ENCODE measurements at places on chromosomes 3 and 15.

DNA sequence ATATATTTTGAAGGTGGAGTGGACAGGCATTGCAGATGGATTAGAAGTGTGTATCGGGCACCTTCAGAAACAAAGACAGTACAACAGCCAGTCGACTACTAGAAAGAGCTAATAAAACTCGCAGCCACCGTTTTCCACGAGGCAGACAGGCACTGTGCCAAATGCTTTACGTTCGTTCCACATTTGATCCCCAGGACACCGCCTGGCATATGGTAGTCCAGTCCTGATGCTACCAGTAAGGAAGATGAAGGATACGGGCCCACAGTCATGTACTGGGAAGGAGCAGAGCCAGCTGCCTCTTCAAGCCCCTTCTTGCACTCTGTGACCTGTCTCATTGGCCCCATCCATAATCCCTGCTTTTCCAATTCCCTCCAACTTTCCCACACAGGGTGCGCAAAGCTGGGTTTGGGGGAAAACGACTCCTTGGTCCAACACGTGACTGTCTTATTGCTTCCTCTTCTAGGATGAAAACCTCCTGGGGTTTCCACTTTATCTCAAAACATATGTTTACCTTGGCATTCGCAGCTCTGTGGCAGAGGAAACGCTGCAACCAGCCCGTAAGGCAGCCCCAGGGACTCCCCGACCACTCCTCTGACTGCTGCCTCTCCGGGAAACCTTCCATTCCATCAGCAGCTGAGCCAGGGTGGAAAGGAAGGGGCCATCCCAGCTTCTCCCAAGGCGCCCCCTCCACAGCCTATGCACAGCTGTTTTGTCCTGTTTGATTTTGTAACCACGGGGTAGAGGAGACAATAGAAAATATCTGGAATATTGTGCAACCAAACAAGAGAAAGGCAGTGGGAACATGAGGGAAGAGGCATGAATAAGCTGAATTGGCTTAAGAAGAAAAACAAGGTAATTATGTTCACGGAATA is 107.4 kb downstream of the ADAMTS17 start:
- DNase-seq: no peak

DNA sequence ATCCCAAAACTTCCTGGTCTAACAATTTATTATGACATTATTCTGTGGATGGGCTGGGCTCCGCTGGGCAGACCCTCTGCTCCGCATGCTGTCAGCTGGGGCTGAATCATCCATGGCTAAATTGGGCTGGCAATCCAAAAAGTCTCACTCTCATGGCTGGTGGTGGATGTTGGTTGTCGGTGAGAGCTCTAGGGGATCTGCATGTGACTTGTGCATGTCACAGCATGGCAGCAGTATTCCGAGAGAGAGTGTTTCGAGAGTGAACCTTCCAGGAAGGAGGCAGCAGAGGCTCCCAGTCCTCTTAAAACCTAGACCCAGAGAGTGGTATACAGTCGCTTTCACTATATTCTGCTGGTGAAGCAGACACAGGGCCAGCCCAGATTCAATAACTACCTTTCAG is 9.9 kb downstream of the RARB start:
- DNase-seq: no peak

GRCh38 chr3:149968216-149968615 is 2.5 kb downstream of the PFN2 start:
- no peak for DNase-seq

DNA sequence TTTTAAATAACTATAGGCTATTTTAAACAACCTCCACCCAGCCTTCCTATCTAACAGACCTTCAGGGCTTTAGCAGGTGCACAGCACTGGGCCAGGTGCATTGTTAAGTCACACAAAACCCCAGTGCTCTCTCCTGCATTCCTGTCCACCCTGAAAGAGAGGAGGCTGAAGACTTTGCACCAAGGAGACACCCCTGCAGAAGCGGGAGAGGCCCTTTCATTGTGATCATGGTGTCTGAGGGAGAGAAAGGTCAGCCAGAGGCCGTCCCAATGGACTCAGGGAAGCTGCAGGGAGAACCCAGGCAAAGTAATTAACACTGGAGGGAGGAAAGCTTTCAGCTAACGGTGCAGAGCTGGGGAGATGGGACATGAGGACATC is 5.2 kb downstream of the LRIG1 start:
- no peak for DNase-seq

GRCh38 chr15:58551084-58551763 is 119.4 kb downstream of the LIPC start:
- no peak for DNase-seq

DNA sequence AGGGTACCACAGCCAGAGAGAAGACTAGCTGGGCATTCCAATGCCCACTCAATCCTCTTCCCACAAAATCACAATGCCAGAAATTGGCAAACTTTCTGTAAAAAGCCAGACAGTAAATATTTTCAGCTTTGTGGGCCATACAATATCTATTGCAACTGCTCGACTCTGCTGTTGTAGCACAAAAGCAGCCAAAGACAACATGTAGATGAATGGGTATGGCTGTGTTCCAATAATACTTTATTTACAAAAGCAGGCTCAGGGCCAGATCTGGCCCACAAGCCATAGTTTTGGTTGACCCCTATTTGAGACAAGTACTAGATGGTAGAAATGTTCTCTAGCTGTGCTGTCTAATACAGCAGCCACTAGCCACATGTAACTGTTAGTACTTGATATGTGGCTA is 330.9 kb downstream of the ERC2 start:
- DNase-seq: no peak

- no peak for DNase-seq
Observed at GRCh38 chr3:116001151-116001621, 377.9 kb downstream of the GAP43 start.

GRCh38 chr15:73334086-73334485 is 34.7 kb downstream of the HCN4 start:
- DNase-seq: no peak

GRCh38 chr3:132553826-132554225 is 43.2 kb upstream of the ACKR4 start:
- no peak for DNase-seq

- no peak for DNase-seq
Observed at GRCh38 chr15:100740138-100740537, 137.7 kb downstream of the ASB7 start.

DNA sequence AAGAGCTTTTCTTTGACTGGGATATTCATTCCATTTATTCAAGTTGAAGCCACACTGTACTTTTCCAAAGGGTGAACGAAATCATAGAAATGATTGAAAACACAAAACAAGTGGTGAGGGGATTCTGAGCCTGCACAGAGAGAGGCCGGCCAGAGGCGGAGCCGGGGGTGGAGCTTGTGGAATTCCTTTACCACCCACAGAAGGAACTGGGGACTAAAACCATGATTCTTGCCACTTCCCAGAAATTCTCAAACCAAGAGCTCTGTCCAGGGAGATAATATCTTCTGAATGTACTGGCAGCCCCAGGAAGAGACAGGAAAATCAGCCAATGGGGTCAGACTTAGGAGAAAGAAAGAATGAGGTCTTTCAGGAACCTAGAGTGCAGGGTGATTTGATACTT is 20.8 kb downstream of the FBN1 start:
- no peak for DNase-seq

DNA sequence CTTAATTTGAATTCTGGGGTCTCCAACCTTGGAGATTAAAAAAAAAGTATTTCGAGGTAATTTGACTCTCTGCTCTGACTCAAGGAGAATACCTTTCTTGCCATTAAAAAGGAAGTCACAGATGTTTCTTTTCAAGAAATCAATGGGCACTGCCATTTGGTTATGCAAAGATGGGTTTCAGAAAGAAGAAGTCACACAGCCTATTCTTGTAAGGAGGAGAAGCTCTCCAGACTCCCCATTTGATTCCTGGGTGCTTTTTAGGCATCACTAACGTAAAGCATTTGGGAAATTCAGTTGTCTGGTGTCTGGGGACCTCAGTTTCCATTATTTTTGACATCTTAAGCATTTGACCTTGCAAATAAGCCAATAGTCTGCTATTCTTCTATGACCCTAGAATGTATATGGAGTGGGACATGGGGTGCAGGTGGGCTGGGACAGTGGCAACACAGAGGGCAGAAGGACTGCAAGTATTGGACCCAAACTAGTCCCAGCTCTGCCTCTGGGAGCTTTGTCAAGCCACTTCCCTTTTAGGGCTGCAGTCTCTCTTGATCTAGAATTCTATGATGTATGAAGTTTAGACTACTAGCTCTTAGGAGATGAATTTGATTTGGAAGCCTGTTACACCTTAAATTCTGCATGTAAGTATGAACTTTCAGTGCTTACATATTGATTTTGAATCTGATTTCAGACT is 27.8 kb downstream of the IL5RA start:
- no peak for DNase-seq

DNA sequence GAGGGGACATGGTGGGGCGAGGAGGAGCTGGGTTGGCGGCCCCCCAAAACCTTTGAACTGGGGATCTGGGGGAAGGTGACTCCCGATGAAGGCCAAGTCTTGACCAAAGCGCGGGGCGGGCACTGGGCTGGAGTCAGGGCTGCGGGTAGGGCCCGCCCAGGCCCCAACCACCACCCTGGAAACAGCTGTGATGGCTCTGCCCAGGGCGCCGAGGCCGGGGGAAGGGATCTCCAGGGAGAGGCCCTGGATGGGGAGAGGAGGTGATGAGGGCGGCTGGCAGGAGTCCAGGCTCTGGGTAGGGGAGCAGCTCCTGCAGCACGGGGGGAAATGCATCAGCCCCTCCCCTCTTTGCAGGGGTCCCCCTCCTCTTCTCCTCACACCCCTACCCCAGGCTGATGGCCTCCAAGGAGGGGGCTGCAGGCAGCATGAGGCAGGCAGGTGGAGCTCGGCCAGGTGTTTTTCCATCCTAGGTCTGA is 5.9 kb upstream of the C15orf39 start:
- DNase-seq: no peak

- no peak for DNase-seq
Observed at GRCh38 chr15:81002331-81003096, 1.8 kb downstream of the TLNRD1 start.
